ENCODE measurements at places on chromosomes 4 and X.
A peak's percentile ranks its signal among the peaks of the same experiment; 100 is the strongest.

- H3K4me3 ChIP-seq = no peak overlapping the region
- H3K27me3 ChIP-seq = no peaks in the 10 kb centered on the region
- no peaks in the 10 kb centered on the region for H3K4me1 ChIP-seq
- no peaks in the 10 kb centered on the region for H3K36me3 ChIP-seq
- H3K27ac ChIP-seq = no peak overlapping the region
These were observed 173.1 kb upstream of the SLIT2 start for GRCh38 chr4:20078644-20079043.

- no peaks in the 10 kb centered on the region for H3K4me1 ChIP-seq
- DNase-seq = no peak
- no peaks in the 10 kb centered on the region for H3K27me3 ChIP-seq
- H3K36me3 ChIP-seq = no peaks in the 10 kb centered on the region
These were observed 240.0 kb upstream of the RPS6KA3 start for GRCh38 chrX:20506739-20507138.

DNA sequence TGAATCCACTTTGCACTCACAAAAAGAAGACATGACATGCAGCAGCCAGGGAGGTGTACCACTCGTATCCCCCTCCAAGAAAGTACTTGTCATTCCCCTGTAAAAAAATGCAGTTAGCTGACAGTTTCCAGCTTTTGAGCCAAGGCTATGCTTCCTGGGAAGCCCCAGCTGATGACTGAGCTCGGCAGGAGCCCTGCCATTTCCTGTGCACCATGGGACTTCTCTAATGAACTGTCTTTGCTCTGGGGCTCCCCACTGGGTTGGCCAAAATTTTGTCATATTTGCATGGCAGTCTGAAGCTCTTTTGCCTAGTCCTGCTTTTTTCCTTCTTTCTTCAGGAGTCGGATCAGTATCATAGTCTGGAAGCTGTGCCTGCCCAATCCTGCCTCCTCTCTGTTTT, 104.5 kb upstream of the MAOA start:
- peaks cover 6% of the 10 kb centered on the region for H3K4me1 ChIP-seq
- no peak for DNase-seq
- no peak overlapping the region for H3K4me3 ChIP-seq
- H3K27me3 ChIP-seq = no peaks in the 10 kb centered on the region
- no peaks in the 10 kb centered on the region for H3K36me3 ChIP-seq

GRCh38 chr4:165403048-165403447, 24.2 kb downstream of the CPE start:
- no peaks in the 10 kb centered on the region for H3K36me3 ChIP-seq
- no peaks in the 10 kb centered on the region for H3K4me1 ChIP-seq
- no peak overlapping the region for H3K4me3 ChIP-seq
- no peaks in the 10 kb centered on the region for H3K27me3 ChIP-seq
- DNase-seq = no peak

GRCh38 chrX:124737771-124738170, 391.4 kb downstream of the SH2D1A start:
- H3K27me3 ChIP-seq = no peaks in the 10 kb centered on the region
- H3K4me1 ChIP-seq = no peaks in the 10 kb centered on the region
- no peak for DNase-seq

- no peak for DNase-seq
- peaks cover 35% of the 10 kb centered on the region for H3K4me1 ChIP-seq
- peak overlapping the region; percentile 97 for H3K27ac ChIP-seq
- H3K27me3 ChIP-seq = no peaks in the 10 kb centered on the region
- H3K4me3 ChIP-seq = peak overlapping the region; percentile 83
These were observed 1.7 kb downstream of the FBXL5 start for GRCh38 chr4:15653420-15653819.

DNA sequence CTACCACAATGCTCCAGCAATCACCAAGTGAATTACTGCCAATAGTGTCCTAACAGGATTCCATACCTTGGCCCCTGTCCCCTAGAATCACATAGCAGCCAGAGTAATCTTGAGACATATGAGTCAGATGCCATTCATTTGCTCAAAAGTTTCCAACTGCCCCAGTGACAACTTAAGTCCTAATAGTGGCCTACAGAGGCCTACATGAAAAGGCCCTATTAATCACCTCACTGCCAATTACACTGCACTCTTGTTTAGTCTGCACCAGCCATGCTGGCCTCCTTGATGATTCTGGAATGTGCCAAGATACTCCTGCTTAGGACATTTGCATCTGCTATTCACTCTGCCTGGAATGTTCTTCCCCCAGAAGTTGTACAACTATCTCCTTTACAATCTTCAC, 130.7 kb downstream of the NR3C2 start:
- no peaks in the 10 kb centered on the region for H3K36me3 ChIP-seq
- no peak overlapping the region for H3K4me3 ChIP-seq
- no peak for DNase-seq
- no peaks in the 10 kb centered on the region for H3K27me3 ChIP-seq
- H3K27ac ChIP-seq = no peak overlapping the region

DNA sequence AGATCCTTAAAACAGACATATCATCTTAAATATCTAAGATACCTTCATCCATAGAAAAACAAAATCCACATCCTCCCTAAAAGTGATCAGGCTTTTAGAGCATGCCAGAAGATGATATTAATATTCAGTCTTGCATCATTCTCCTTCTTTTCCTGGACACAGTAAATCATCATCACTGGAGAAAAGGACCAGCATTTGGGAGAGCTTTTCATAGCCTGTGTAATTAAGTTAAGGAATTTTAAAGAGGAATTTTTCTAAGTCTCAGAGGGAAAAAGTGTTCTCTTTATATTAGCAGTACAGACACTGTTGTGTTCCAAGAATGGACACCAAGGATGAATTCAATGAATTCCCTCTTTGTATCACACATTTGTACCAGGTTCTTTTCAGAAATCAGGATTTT, 696 bp downstream of the SCRG1 start:
- no peaks in the 10 kb centered on the region for H3K4me1 ChIP-seq
- H3K27me3 ChIP-seq = no peaks in the 10 kb centered on the region
- no peaks in the 10 kb centered on the region for H3K36me3 ChIP-seq
- no peak for DNase-seq

DNA sequence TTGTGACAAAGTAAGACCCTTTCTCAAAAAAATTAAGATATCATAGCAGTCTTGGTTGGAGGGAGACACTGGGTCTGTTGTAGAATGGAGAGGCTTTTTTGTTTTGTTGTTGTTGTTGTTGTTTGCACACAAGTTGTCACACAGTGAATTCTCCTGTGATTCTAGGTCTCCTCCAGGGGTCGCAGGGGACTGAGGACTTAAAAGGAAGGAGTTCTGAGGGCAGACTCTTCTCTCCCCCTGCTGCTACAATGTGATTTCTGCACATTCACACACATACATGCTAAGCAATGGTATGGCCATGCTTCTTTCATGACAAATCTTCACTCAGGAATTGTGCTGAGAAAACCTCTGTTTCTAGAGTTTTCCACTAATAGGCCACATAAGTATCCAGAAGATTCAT, 71.1 kb downstream of the ZNF732 start:
- no peak overlapping the region for H3K4me3 ChIP-seq
- no peaks in the 10 kb centered on the region for H3K4me1 ChIP-seq
- H3K27ac ChIP-seq = no peak overlapping the region
- H3K36me3 ChIP-seq = no peaks in the 10 kb centered on the region
- H3K27me3 ChIP-seq = no peaks in the 10 kb centered on the region

GRCh38 chrX:17967888-17968287, 106.8 kb upstream of the RAI2 start:
- no peak overlapping the region for H3K27ac ChIP-seq
- H3K36me3 ChIP-seq = no peaks in the 10 kb centered on the region
- H3K4me3 ChIP-seq = no peak overlapping the region
- no peaks in the 10 kb centered on the region for H3K27me3 ChIP-seq

GRCh38 chr4:99868126-99868596, 26.1 kb downstream of the LAMTOR3 start:
- no peaks in the 10 kb centered on the region for H3K27me3 ChIP-seq
- H3K36me3 ChIP-seq = peaks cover 29% of the 10 kb centered on the region
- H3K27ac ChIP-seq = no peak overlapping the region
- no peak for DNase-seq
- no peaks in the 10 kb centered on the region for H3K4me1 ChIP-seq
- no peak overlapping the region for H3K4me3 ChIP-seq

DNA sequence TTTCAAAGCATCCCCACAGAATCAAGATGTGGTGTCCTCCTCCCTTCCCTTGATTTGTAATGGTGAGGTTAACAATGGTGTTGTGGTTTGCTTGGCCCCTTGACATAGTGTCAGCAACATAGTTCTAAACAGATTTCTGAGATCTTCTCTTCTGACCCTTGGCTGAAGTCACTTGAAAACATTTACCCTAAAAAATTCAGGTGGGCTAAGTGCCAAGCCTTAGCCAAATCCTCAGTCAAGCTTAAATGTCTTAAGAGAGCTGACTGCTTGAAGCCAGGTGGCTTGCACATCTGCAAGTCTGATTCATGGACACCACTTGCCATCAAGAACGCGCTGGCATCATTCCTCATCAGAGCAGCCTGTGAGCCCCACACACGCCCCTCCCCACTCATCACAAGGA, 173.2 kb downstream of the MGST2 start:
- no peaks in the 10 kb centered on the region for H3K36me3 ChIP-seq
- no peaks in the 10 kb centered on the region for H3K4me1 ChIP-seq
- no peak for DNase-seq
- no peaks in the 10 kb centered on the region for H3K27me3 ChIP-seq
- H3K27ac ChIP-seq = no peak overlapping the region

All from keratinocyte (primary cell).